HL-60 (cell line): ENCODE measurements at places on chromosomes 13 and 19.

DNA sequence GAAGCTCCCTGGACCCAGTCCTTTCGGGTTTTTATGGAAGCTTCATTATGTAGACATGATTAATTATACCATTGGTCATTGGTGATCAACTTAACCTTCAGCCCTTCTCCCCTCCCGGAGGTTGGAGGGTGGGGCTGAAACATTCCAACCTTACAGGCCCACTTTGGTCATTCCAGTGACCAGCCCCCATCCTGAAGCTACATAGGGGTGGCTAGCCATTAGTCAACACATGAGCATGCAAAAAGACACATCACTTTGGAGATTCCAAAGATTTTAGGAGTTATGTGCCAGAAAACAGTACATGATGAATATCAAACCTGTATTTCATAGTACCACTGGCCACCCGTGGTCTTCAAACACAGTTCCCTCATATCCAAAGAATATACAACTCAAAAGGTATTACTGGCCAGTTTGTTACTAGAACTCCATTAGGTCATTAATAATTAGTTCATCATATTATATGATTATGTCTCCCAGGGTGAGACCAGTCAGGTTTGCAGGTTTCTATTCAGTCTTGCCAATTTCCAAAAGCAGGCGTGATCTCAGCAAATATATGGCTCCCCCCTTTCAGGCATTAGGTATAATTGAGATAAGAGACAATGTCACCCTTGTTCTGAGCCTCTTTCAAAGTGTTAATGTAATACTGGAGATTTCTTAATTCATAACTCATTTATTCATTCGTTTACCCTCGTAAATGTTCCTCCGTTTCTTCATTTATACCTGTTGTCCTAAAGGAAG lies 11.1 kb downstream of the PPP5C start:
- no peak for DNase-seq

- no peak for DNase-seq
These were observed 518 bp downstream of the KLF2 start for GRCh38 chr19:16325161-16325527.

DNA sequence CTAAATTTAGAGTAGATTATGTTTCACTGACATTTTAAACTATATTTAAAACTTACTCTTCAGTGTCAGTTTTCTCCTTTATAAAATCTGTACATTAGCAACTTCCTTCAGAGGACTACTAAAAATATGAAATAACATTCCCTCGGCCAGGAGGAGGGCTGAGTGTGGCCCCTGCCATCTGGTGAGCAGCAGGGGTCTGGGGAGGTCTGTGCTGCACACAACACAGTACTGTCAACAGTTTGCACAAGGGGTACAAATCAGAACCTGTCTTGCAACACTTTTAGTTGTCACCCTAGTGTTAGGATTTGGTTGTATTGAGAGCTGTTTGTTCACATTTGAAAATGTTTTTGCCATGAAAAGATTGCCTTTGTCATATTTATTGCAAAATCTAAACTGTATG lies 48.9 kb downstream of the TPP2 start:
- DNase-seq = no peak

GRCh38 chr19:49222011-49222410 lies 64.4 kb downstream of the TRPM4 start:
- DNase-seq = no peak

- DNase-seq = no peak
These were observed 7.2 kb downstream of the ADGRE2 start for GRCh38 chr19:14770944-14771839.

DNA sequence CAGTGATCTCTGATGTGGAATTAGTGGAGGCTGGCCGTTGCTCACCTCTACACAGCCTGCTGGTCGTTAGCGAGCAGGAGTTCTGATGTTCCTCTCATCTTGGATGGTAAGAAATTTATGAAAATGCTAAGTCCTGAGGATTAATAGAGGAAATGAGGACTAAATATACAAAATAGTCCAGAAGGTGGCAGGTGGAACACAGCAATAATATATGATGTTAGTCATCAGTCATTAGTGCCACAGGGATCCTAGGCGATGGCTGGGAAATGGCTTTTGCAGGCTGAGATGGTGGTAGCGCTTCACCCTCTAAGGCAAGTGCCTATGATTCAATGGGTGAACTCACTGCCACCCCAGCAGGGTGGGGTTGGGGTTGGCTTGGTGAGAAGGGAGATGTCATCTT lies 338.6 kb upstream of the TMTC4 start:
- no peak for DNase-seq

DNA sequence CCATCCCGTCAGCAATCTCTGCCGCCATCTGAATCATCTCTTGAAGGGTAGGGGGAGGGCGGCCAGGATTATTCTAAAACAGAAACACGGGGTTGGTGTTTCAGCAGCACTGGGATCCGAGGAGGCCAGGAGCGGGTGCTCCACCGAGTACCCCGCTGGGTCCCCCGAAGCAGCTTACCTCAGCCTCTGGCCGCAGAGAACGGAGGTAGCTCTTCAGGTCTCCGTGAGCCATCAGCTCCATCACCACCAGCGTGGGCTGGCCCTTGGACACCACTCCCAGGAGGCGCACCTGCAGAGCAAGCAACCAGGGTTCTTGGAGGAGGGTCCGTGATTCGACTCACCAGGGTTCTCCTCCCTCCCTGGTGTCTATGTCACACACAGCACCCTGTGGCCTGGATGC lies 53.2 kb downstream of the ZNF557 start:
- no peak for DNase-seq

DNA sequence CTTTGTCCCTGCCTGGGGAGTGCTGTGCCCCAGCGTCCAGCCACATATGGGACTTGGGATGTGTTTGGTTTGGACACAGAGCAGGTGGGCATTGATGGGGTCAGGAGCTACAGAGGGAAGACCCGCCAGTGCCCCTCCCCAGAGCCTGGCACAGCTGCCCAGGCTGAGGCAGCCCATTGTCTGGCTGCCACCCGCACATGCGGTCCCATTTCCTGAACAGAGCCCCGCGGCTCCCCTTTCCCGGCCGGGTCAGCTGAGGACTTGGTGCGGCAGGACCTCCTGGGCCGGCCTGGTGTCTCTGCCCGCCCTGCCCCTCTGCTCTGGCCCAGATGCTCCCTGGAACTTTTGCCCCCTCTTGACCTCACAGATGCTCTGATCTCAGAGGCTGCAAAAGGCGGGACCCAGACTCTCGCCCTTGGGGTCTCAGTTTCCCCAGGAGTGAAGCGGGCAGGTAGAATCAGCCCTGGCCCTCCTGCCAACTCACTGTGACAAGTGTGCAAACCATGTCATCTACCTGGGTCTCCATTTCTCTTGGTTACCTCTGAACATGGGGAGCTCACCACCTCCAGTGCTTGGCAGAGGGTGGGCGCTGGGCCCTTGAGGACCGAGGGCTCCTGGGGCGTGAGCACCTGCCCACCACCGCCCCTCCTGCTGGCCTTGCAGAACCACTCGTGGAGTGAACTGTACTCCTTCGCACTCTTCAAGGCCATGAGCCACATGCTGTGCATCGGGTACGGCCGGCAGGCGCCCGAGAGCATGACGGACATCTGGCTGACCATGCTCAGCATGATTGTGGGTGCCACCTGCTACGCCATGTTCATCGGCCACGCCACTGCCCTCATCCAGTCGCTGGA lies 17.8 kb downstream of the HCN2 start:
- no peak for DNase-seq

- DNase-seq = no peak
These were observed 91.0 kb upstream of the MYCBP2 start for GRCh38 chr13:77417897-77418296.

DNA sequence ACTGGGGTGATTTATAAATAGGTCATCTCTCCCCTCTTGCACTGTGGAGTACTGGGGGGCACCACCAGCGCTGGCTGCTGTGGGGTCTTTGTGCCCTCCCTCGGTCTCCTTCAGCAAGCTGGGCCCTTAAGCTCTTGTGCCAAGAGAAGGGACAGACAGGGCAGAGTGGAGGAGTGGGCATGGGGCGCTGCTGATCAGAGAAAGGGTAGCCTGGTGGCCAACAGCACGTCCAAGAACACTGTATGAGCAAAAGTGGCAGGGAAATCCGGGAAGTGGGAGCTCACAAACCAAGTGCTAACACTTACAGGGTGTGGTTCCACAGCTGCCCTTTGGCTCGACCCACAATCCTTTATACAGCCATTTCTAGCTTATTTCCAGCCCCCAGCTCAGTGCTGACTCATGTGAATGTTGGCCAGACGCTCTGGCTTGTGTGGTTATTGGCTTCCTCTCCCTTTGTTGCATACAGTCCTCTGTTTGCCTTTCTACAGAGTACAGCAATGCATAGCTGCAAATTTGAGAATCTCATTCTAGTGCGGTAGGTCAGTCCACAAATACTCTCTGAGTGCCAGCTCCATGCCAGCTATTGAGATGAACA lies 298.8 kb downstream of the SHISA2 start:
- DNase-seq = peak; percentile 68

DNA sequence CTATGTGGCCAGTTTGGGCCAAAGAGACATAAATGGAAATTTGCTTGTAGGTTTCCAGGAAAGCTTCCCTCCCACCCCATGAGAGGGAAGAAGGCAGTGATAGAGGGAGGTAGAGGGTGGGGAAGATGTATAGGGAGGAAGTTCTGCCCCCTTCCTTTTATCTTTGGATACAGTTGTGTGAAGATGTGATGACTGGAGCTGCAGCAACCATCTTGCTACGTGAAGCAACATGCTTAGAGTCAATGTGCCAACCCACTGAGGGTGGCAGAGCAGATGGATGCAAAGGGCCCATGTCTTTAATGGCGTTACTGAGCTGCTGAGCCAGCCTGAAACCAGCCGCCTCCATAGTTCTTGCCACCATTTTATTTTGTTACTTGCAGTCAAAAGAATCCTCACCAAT lies 10.7 kb downstream of the VSIG10L start:
- DNase-seq = no peak

- DNase-seq = no peak
These were observed 79.2 kb upstream of the LRCH1 start for GRCh38 chr13:46473806-46474205.

DNA sequence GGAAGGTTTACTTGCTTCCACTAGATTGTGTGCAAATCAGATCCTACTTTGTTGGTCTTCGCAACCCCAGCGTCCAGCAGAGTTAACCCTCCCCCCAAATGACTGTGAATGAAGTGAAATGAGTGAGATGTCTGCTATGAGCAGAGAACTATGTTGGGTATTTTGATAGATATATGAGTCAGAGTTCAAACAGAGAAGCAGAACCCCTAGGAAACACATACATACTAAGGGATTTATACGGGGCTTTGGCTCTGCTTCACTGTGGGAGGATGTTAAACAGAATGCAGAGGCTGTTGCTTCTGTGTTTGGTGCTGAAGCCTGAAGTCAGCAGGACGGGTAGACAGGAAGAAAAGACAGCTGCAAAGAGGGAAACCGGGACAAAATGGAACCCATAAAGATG lies 197.0 kb downstream of the MZT1 start:
- no peak for DNase-seq

GRCh38 chr13:20451397-20451796 lies 74.3 kb downstream of the CRYL1 start:
- no peak for DNase-seq

DNA sequence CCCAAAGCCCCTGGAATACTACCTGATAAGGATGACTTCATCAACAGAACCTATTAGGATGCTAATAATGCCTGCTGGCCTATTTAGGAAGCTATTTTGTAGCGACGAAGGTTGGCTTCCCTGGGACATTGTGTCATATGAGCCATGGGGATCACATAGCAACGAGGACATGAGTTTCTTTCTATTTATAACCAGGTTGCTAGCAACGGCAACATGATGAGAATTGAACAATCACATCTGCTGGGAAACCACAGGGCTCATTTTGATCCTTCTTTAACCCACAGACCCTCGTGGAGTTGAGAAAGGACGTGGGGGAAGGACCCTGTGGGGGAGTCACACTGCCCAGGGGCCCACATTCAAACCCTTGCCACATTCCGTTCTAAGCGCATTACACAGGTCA lies 172.2 kb downstream of the COL4A1 start:
- DNase-seq = no peak

- no peak for DNase-seq
These were observed 397.8 kb downstream of the FGF14 start for GRCh38 chr13:102003848-102004570.

DNA sequence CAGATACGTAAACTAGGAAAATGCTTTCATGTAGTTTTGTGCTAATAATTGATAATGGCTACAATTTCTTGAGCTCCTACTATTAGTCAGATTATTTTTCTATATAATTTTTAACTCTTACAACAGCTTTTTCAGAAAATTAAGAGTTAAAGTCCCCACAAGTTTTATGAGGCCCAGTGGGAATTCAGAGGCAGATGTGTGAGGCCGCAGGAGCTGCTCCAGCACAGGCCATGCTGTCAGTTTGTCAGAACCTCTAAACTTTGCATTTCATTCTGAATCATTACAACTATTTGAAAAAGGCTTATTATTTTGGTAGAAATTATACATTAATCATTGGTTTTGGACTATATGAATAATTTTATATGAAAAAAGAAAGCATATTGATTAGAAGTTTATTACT lies 370.8 kb downstream of the MYO16 start:
- DNase-seq = no peak

DNA sequence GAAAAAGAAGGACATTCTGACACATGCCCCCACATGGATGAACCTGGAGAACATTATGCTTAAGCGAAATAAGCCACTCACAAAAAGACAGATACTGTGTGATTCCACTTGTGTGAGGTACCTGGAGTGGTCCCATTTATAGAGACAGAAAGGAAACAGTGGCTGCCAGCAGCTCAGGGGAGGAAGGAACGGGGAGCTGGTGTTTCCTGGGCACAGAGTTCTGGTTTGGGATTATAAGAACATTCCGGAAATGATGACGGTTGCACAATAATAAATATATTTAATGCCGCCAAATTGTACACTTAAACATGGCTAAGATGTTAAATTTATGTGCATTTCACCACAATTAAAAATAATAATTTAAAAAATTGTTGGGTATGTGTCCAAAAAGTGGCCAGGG lies 33.0 kb downstream of the SERP2 start:
- no peak for DNase-seq

DNA sequence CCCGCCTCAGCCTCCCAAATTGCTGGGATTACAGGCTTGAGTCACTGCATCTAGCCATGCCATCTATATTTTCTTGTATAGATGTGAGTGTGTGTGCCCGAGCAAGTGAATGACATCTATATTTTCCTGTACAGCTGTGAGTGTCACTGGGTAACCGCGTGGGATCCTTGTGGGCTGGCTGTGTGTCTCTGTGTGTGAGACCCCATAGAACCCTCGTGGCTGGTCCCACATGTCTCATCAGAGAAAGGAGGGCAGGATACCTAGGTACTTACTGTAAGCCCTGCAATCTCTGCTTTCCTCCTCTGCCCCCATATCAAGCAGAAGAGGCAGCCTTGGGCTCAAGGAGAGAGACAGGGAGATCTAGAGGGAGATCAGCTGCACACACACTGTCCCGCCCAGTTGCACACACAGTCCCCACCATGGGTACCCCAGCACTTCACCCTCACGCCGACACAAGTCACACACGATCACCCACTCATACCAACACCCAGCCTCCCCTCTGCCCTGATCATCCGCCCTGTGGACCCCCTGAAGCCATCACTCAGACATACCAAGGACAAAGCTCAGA lies 655 bp downstream of the DENND1C start:
- no peak for DNase-seq

GRCh38 chr19:1243768-1244692 lies 2.5 kb downstream of the ATP5F1D start:
- DNase-seq = no peak
